ENCODE measurements at places on chromosomes 11 and 22.

DNA sequence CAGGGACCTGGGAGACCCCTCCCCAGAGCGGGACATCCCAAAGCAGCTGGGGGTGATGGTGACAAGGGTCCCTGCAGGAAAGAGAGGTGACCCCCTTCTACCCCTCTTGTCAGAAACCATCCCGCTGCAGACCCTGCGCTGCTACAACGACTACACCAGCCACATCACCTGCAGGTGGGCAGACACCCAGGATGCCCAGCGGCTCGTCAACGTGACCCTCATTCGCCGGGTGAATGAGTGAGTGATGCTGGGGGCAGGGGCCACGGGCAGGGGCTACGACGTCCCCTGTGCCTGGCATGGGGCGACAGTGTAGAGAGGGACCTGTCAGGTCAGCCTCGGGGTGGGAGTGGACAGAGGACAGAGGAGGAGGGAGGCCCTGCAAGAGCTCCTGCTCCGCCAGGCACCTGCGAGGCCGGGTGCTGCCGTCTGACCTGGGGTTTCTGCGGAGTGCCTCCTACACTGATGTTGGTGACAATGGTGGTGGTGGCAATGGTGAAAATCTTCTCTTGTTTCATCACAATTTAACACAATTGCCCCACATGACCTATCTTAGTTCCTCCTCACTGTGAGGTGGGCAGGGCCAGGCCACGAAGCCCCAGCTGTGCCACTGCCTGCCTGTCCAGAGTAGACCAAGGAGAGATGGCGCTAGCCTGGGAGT, 9.8 kb downstream of the CSF2RB start:
- DNase-seq: no peak

GRCh38 chr11:88231894-88232482, 56.7 kb upstream of the RAB38 start:
- peak; percentile 41 for DNase-seq

GRCh38 chr11:120525261-120526171, 14.0 kb downstream of the GRIK4 start:
- no peak for DNase-seq

DNA sequence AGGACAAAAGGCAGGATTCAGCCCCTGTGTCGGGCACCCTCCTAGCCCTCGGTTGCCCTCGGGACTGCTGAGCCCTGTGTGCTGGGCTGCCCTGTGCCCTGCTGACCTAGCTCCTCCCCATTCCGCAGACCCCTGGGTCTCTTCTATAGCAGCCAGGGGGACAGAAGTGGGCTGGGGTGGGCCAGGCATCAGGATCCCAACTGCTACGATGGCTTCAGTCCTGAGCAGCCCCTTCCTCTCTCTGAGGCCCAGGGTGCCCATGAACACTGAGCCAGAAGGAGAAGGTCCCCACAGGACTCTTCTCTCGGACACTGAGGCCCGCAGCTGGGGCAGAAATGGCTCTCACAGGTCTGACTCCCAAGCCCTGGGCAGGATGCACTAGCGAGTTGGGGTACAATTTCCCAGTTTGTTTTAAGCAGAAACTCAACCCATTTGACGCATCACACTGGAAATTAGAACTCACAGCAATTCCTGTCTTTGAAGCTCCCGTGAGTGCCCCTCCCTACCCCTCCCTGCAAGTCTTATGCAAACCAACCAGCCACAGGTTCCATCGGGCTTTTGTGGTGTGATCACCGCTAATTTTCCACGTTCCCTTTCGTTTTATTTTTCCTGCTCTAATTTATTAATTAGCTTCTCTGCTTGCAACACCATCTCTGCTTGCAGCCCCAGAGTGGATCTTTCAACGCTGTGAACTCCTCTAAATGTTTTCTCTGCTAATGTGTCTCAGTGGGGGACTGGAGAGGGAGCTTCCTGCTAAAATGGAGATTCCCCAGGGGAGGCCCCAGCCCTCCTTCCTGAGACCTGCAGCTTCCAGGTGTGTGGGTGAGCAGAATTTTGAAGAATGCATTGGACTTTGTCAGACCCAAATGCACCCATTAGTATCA, 56.7 kb downstream of the PHF21B start:
- no peak for DNase-seq

DNA sequence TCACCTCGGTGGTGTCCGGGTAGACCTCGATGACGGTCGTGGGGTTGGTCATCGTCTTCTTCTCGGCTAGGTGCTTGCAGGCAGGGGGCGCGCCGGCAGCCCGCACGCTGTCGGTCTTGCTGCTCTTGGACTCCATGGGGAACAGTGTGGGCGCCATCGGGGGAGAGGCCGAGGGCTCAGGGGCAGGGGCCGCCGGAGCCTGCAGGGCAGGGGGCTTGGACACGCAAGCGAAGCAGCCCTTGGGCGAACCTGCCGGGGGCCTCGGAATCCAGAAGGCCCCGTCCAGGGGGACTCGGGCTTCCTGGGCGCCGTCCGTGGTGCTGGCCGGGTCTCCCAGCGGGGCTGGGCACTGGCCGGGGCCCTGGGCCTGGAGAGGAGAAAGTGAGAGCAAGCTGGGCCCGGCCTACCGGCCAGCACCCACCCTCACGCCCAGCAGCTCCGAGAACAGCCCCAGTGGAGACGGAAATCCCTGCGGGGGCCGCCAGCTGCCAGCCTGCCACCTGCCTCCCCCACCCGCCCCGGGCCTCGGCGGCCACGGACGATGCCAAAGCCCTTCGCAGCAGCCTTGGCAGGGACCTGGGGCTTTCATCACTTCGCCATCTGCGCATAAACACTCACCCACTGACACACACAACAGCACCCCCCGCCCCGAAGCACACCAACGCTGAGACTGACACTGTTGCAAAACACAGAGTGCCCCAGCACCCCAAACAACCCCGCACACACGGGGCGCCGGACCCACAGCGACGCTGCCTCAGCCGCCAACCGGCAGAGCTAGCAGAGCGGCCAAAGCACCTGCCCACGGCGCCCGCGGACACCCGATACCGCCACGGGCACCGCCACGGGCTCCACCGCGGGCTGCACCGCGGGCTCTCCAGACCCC, 2.4 kb downstream of the IFITM10 start:
- DNase-seq: no peak

- DNase-seq: no peak
Measured at GRCh38 chr11:123251657-123252344, 56.8 kb upstream of the CLMP start.
